Breast epithelium (tissue), 4 donors: ENCODE measurements at places on chromosomes 12 and 14. TPM values are rescaled to one million over a fixed set of nuclear protein-coding genes. Genes with fewer than 3 reads are reported as not detected.

NID2 gene
- 14.2 TPM for total RNA-seq

ANKRD33 gene
- not detected for total RNA-seq

A2M gene
- 457 TPM for total RNA-seq

INHBC gene
- not detected for total RNA-seq

ITFG2 gene
- total RNA-seq, result 35.1 TPM

DNA sequence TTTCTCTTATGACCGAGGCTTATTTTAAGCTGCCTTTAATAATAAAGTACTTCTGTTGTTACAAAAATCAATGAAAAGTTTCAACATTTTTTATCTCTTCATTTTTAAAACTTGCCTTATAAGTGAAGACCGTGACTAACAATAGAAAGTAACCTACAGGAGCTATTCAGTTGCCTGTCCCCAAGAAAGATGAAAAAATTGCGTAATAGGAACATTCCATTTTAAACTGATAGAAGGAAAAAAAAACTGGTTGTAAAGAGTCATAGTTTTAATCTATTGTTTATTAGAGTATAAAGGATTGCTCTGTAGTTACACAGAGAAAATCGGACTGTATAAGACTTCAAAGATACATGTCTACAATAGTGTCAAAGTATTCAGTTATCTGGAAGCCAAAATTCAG lies 83.3 kb downstream of the DAAM1 start:
- DNase-seq, result no peak

DNA sequence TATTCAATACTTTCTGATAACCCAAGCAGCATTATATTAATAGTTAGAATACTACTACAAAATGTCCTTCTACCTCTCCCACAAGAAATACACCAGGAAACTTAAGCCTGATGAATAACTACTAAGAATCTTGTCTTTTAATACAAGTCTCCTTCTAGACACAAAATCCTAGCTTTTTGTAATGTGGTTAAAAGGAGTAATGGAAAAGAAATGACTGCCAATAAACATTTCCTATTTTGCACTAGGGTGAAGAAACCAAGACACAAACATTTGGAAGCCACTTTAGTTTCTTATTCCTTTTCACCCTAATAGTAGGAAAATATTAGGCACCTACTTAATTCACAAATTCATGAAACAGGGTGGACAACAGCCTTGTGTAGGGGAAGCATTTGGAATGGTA lies 51.3 kb upstream of the TTC7B start:
- DNase-seq, result no peak

DNA sequence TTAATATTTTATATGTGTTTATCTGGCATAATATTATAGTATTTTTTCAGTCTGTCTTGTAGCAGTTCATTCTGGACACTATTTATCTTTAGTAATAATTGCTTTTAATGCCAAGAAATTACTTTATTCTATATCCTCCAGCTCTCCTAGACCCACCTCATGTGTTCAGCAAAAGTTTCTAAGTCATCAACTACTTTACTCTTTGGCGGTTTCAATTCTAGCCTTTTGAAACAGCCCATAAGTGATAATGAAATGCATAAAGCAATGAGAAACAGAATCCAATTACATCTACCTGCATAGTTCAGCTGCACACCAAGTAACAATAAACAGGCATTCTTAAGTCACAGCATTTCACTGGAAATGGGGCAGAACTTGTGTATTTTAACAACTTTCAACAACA lies 225.5 kb downstream of the SLC25A21 start:
- DNase-seq, result no peak

GRCh38 chr12:68170726-68171125 lies 11.2 kb upstream of the IFNG start:
- no peak for DNase-seq

DNA sequence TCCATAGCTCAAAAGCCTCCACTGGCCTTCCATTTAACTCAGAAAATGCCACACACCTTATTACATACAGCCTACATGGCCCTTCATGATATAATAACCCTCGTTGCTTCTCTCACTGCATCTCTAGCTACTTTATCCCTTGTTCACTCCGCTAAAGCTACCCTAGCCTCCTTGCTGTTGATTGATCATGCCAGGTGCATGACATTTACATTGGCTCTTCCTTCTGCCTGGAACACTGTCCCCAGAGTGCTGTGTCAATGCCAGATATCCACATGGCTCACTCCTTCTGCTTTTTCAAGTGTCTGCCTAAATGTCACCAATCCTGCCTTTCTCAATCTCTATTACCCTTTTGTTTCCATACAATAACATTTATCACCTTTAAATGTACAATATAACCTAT lies 58.3 kb downstream of the CAND1 start:
- DNase-seq, result no peak

DNA sequence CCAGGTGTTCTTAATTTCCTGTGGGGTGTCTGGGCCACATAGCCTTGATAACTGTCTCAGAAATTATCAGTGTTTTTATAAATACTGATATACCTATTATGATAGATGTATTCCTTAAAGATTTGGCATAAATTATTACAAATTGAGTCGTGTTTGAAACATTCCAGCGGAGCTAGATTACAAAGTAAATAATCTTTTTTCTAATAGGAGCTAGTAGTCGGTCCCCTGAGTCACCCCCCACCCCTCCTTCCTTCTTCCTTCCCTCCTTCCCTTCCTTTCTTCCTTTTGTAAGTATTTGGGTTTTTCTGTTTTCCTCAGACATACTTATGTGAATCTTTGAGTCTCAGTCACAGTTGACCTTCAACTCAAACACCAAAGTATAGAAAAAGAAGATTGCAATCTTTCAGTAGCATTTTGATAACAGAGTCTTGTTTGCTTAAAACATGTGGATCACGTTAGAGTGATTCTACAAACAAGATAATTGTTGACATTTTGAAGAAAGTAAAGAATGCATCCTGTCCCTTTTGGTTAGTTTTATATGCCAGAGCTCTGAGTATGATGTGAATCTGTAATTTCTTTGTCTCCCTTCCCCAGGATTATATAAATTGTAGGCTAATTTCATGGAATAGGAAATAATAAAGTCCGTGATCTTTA lies 264.0 kb downstream of the FUT8 start:
- DNase-seq, result no peak

DNA sequence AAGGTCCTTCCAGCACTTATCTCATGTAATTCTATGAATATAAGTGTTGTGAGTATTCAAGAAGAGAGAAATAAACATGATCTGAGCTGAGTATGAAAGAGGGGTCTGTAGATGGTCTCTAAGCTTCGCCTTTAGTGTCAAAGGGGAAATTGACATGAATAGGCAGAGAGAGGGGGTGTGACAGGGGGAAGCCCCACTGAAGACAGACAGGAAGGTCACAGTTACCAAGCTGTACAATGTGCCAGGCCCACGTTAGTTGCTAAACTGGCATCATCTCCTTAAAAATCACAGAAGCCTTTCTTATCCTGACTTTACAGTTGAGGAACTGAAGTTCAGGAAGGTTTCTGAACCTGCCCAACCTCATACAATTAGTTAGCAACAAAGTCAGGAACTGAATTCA lies 7.6 kb downstream of the ARHGEF40 start:
- no peak for DNase-seq

DNA sequence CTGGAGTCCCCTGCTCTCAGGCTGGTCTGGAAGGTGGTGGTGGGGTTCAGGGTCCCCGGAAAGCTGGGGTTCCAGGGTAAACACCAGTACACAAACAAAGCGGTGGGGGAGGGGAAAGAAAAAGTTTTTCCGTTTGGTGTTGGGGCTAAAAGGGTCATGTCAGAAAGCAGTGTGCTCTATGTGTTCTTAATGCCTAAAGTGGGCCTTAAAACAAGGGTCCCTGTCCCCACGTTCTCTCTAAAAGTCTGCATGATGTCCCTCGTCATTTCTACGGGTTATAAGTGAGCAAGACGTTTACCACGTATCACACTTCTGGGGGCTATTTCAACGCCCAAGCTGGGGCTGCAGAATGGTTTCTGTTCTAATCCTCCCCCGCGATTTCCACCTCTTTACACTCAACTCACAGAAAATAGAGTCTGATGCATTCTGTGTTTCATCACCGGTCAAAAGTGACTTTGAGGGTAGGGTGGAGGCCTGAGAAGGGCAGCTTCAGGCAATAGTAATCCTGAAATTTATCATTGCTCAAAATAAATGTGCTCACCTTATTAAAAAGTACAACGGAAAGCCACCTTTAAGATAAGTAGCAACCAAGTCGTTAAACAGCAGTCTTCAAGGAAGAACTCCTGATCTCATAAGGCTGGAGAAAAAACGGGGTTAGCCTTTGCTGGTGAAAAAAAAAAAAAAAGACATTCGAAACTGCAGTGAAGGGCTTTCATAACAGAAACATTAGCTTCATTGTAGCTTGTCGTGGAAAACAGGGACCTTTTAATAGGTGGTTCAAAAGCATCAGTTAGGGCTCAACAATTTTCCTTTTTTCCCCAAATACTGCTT lies 63.9 kb upstream of the PTGR2 start:
- no peak for DNase-seq

DNA sequence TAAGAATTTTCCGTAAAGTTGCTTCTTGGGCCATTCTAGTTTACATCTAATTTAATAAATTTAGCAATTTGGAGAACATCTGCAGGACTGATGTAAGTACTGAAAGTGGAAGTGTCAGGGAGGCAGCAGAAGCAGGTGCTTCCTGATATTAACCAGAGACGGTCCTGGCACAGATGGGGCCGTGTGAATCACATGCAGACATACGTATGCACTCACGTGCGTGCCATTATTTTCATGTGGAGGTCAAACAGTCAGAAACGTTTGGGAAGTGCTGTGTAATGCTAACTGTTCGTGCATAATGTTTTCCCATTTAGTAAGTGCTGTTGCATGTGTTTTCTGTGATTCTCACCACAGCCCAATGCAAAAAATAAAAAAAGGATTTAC lies 87.8 kb upstream of the DYNC1H1 start:
- DNase-seq, result no peak
